Heart right ventricle (tissue), 16 donors: ENCODE measurements at places on chromosomes 12 and 14. TPM values are rescaled to one million over a fixed set of nuclear protein-coding genes. Genes with fewer than 3 reads are reported as not detected.

The TAS2R30 gene
- 0.60 TPM for total RNA-seq

The PSMB11 gene
- total RNA-seq, result not detected

The OTUB2 gene
- 0.15 TPM for total RNA-seq

The GRIP1 gene
- 7.3 TPM for total RNA-seq

The SIX4 gene
- total RNA-seq, result 0.75 TPM

The FMNL3 gene
- total RNA-seq, result 11.4 TPM
